ENCODE measurements at places on chromosomes 5 and 9. TPM values are rescaled to one million over a fixed set of nuclear protein-coding genes. Genes with fewer than 3 reads are reported as not detected.

- DNase-seq = no peak
Observed at GRCh38 chr9:124599121-124599795, 92.1 kb upstream of the NR5A1 start.

GRCh38 chr9:135344915-135345500 lies 134.6 kb upstream of the PPP1R26 start:
- DNase-seq = no peak

DNA sequence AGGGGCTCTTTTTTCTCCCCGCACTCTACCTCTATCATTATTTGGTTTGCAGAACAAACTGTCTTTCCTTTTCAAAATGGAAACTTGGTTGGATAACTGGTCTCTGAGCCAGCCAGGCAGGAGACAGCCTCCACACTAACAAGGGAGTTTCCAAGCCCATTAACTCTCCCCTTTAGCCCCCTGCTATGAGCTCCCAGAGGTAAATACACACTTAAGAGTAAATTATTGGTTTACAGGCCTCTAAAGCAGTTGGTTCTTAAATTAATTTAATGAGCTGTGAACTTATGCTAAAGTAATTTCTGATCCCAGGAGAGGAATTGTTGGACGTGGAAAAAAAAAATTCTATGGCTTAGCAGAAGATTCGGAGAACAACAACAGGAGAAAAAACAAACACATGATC lies 30.3 kb downstream of the EPB41L4A start:
- DNase-seq = no peak

GRCh38 chr5:93575461-93576414 lies 5.3 kb downstream of the NR2F1-AS1 start:
- no peak for DNase-seq

DMRT3 gene
- not detected for total RNA-seq

FSTL4 gene
- total RNA-seq = 0.27 TPM

DNA sequence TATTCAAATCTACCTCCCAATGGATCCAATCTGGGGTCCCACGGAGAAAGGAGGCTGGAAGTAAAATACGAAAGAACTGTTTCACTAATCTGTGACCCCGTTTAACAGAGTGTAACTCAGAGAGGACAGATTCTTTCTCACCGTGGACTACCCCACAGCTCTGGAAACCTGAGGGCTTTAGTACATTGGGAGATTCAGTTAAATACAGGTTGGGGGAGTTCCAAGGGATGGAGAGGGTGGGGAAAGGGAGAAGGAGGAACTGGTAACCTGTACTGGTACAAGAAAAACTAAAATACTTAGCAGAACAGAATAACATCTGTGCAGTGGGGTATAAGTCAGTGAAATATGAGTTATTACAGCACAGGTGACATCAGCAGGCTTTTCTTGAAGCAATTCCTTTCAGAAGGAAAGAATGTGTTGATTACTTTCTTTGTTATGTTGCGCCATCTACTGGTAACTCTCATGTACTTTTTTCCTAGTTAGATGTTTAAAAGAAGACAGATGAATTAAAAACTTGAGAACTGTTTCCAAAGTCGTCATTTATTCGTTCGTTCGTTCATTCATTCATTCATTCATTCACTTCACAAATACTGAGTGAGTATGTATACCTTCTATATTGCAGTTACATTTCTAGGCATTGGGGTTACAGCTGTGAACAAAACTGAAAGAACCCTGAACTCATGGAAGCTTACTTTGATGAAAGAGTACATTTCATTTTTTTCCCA lies 30.0 kb upstream of the STOM start:
- no peak for DNase-seq

Measured in Peyer's patch (tissue), 4 donors.